ENCODE measurements at places on chromosomes 2 and 18.

- DNase-seq: no peak
These were observed 1009.2 kb upstream of the FANCL start for GRCh38 chr2:59250307-59250677.

- DNase-seq: no peak
These were observed 73.4 kb downstream of the ACTR2 start for GRCh38 chr2:65300761-65301711.

GRCh38 chr2:66694087-66694860, 259.3 kb downstream of the MEIS1 start:
- DNase-seq: no peak

DNA sequence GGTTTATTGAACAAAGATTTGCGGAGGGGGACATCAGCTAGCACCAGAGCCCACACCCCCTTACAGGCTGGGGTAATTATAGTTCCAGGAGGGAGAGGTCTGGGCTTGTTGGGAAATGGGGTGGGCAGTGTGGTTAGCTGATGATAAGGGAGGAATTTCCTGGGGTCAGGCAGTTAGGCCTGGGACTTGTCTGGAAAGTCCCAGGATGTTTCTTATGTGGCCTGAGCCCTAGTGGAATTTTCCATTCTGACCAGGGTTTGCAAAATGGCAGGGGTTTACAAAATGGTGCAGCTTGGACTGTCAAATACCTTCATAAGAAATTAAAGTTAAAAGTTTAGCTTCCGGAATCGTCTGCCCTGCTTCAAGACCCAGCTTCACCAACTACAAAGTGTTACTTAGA, 199.1 kb downstream of the FBXO15 start:
- no peak for DNase-seq

DNA sequence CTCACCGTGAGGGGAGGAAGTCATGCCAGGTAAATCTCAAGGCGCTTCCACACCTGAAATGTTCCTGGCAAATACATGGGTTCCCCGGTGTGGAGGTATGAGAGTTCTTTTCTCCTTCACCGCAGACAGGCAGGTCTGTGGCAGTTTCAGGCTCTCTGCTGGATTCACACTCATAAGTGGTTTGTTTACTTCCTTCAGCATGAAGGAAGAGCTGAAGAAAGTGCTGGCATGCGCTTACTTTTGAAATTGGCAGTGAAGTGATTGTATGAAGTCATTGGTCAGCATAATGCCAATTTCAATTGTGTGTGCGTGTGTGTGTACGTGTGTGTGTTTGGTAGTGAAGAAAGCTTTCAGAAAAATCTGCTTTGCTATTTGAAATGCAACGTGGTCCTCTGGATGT, 43.4 kb downstream of the RNF144A start:
- DNase-seq: no peak

DNA sequence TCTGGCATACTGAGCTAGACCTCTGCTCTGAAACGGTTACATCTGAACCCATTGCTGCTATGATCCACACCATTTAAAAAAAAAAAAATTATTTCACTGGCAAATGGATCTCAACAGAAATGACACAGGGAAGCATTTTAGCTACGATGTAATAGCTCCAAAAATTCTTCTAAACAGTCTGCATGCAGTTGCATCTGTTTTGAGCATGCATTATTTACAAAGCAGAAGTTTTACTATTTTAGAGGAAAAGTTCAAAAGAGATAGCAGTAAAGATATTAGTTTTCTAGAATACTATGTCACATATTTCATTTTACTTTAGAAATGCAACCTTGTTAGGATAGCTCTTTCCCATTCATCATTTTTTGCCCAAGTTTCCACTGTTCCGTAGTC, 265.7 kb downstream of the MEIS1 start:
- DNase-seq: no peak

GRCh38 chr2:201847481-201847880, 41.1 kb downstream of the CDK15 start:
- no peak for DNase-seq

DNA sequence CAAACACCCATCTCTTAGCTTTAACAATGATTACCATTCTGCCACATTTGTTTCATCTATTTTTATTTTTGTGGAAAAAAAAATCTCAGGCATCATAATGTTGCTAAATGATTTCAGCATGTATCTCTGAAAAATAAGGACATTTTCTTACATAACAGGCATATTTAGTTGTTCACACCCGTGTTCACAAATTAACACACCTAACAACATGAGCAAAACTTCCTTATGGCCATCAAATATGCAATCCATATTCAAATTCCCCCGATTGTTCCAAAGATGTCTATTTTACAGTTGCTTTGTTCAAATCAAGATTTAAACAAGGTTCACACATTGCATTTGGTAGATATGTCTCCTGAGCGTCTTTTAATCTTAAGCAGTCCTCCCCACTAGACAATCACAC, 29.2 kb downstream of the TMEM177 start:
- no peak for DNase-seq

- peak; percentile 48 for DNase-seq
These were observed 417.7 kb upstream of the SLC14A2 start for GRCh38 chr18:45197526-45197970.

GRCh38 chr2:68544811-68545210, 77.4 kb downstream of the APLF start:
- DNase-seq: no peak

- DNase-seq: no peak
These were observed 135.2 kb upstream of the NFATC1 start for GRCh38 chr18:79260510-79260909.

DNA sequence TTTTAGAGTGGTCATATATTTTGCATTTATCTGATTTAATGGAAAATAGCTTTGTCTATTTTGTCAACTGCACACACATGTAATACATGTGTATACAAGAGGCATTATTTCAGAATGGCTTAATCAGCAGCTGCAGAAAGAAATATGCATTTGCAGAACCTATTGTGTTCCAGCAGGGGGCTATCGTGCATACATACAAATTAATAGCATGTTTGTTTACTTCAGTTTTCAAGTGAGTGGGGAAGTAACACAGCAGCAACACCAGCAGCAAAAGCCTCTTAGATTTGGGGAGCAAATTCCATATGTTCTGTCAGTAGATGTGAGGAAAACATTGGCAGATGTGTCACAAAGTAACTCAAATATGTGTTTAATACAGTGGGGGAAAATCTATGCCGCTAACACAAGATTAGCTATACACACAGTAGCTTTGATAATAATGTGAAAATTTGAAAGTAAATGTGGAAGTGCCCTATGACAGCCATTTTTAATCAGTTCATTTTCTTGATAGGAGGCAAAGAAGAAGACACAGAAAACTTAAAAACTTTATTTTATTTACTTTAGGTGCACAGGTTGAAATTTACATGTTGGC, 218.1 kb downstream of the WDR7 start:
- DNase-seq: no peak

DNA sequence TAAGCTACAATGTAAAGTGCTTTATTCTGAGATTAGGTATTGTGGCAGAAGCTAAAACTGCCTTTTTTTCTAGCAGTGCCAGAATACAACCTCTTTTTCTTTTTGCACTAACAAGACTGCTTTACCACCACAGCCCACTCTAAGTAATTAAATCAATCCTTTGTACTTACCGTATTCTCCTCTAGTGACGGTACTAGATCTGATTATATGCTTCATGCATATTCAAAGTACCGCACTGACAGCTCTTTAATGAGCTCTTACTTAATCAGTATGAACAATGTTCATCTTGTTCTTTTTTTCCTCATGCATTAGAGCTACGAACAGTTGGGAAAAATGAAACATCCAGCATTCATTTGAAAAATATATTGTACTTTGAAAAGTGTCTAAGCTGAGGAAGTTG, 16.1 kb upstream of the OTX1 start:
- DNase-seq: no peak

DNA sequence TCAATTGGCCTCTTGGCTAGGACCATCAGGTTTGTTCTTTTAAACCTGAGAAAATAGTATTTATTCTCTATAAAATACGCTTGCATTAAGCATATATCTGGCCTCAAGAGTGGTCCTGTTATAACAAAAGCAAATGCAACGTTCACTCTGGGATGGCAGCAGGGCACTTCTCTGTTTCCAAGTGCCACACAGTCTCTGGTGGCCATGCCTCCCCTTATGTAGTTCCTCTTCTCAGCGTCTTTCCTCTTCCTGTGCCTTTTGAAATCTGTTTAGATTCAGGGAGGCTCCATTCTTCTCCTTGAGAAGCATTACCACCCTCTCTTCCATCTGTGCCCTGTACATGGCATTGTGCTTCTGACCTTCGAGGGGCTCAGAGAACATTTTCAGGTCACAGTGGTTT, 51.9 kb downstream of the TSHZ1 start:
- DNase-seq: no peak

- DNase-seq: no peak
These were observed 9.8 kb upstream of the RAB17 start for GRCh38 chr2:237600205-237600846.

DNA sequence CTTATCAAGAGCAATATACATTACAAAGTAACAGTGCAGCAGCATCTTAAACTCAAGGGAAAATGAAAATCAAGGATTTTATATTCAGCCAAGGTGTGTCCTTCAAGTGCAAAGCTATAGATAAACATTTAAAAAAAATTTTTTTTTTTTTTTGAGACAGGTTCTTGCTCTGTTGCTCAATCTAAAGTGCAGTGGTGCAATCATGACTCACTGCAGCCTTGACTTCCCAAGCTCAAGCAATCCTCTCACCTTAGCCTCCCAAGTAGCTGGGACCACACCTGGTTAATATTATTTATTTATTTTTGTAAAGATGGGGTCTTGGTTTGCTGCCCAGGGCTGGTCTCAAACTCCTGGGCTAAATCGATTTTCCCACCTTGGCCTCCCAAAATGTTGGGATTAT, 9.0 kb downstream of the CDKL4 start:
- DNase-seq: no peak

GRCh38 chr2:241877989-241878970, 8.8 kb downstream of the RTP5 start:
- no peak for DNase-seq

DNA sequence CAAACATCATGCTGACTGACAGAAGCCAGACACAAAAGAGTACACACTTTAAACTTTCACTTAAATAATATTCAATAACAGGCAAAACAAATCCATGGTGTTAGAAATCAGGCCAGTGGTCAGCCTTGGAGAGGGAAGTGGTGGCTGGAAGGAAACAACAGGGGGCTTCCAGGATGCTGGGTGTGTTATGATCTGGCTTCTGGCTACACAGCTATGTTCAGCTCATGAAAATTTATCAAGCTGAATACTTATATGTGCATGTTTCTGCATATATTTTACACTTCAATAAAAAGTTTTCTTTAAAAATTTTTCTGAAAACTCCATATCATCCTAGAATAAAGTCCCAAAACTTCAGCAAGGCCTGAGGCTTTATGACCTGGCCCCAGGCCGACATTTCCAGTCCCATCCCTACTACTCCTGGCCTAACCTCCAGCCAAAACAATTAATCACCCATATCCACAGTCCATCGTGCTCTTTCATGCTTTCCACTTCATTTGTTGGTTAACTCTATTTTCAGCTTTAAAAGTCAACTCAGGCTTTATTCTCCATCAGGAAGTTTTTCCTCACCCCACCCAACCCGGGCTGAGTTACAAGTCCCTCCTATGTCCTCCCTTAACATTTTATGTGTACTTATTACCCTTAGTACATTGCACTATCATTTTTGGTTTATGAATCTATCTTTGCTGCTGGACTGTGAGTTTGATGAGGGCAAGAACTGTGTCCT, 27.9 kb upstream of the SPTBN1 start:
- DNase-seq: no peak

DNA sequence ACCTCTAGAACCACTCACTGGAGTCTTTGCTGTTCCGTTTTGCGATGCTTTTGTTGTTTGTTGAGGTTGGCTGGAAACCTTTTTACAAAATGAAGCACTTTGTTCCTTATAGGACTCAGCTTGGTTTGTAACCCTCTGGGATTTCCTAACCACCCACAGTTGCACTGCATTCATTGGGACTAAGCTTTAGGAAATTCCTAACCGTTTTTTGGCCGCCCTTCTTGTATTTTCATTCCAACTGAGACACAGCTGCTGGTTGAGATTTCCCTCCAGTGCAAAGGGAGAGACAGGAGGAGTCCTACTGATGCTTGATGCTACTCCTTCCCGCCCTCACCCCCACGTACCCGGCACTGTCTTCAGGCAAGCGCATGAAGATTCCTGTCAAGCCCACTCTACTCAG, 6.1 kb upstream of the DIPK1C start:
- no peak for DNase-seq

- DNase-seq: no peak
These were observed 104.5 kb downstream of the VAPA start for GRCh38 chr18:10018289-10018688.

GRCh38 chr18:1914489-1914888, 656.8 kb downstream of the METTL4 start:
- DNase-seq: no peak

GRCh38 chr18:63141778-63142176, 177.8 kb downstream of the BCL2 start:
- no peak for DNase-seq

GRCh38 chr2:42184346-42184745, 15.2 kb downstream of the EML4 start:
- DNase-seq: no peak

GRCh38 chr18:31192086-31192776, 29.6 kb upstream of the DSC1 start:
- no peak for DNase-seq

DNA sequence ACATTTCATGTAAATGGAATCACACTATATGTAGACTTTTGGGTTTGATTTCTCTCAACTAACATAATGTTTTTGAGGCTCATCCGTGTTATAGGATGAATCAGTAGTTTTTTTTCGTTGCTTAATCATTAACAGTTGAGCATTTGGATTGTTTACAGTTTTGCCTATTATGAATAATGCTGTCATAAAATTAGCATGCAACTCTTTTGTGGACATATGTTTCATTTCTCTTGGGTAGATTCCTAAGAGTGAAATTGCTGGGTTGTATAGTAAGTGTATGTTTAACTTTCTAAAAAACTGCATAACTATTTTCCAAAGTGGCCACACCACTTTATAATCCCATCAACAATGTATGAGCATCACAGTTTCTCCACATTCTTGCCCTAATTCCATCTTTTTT, 7.7 kb upstream of the RHBDD1 start:
- DNase-seq: no peak

GRCh38 chr2:189726271-189726670, 36.3 kb downstream of the OSGEPL1 start:
- DNase-seq: no peak

DNA sequence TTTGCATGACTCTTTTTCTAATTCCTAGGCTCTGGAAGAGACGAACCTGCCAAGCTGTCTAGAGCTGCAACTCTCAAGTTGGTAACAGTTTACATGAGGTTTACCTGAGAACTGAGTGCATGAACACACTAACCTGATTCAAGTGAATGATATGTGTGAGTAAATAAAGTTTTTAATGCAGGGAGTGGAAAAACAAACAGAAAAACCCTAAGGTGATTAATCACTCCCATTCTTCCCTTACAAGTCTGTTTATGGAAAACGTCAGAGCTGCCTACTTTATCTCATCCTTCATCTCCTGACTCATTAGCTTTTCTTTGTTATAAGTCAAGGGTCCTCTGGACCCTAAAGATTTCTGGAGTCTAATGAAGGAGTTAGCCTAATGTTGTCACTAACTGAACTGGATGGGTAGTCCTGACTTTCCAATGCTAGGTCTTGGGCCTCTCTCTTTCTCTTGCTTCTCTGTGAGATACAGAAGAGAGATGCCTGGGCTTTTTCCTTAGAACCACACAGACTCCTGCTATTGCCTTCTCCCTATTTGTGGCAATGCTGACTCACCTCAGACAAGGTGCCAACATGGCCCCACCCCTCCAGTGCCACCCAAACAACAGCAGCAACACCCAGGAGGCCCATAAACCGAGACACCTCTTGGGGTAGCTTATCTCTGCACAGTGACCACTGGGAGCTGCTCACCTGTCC, 952.4 kb downstream of the EPHA4 start:
- DNase-seq: no peak

- DNase-seq: no peak
These were observed 475 bp upstream of the TWIST2 start for GRCh38 chr2:238847419-238847801.
